ENCODE measurements at places on chromosomes 7 and 10.
A peak's percentile ranks its signal among the peaks of the same experiment; 100 is the strongest.

GRCh38 chr7:157604661-157605381 is 268.0 kb downstream of the DNAJB6 start:
- no peak for DNase-seq

DNA sequence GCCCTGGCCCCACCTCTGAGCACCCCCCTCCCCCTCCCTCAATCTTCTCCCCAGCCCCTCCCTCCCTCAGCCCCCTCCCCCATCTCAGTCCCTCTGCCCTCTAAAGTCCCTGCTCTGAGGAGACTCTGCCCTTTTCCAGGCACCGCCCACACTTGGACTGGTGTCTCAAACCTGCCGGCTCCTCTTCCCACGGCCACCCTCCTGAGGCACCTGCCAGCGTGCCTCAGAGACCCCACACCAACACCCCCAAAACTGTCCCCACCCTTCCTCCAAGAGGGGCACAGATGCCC is 34.6 kb upstream of the HSPB1 start:
- DNase-seq: no peak

DNA sequence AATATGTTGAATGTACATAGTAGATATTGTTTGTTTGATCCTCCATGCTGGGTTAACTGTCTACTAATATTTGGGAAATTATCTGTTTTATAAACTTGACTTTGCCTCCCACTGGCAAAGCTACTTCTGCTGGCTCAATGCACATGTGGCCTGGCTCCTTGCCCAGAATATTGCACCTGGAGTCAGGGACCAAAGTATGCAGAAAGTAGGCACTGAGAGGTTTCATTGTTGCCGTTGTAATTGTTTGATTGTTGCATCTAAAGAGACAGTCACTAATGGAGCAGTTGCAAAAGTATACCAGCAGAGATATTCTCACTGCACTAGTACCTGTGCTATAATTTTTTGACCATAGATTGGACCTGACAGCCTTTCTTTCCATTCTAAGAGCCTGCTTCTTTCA is 137.8 kb upstream of the CNTNAP2 start:
- peak; percentile 6 for DNase-seq

DNA sequence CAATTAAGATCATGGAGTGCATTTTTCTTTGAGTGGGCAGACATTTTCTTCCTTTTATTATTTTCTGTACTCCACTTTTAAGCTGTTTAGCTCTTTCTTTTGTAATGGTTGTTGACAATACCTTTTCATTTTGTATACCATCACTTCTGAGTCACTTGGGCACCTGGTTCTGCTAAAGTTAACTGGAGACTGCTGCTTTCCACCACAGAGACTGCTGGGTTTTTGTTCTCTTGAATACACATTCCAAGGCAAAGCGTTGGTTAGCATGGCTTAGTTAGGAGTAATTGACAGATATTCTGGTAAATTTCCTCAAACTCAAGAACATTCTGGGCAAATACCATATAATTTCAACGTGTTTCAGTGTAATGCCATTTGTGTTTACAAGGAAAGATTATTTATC is 541.9 kb upstream of the CELF2 start:
- no peak for DNase-seq

DNA sequence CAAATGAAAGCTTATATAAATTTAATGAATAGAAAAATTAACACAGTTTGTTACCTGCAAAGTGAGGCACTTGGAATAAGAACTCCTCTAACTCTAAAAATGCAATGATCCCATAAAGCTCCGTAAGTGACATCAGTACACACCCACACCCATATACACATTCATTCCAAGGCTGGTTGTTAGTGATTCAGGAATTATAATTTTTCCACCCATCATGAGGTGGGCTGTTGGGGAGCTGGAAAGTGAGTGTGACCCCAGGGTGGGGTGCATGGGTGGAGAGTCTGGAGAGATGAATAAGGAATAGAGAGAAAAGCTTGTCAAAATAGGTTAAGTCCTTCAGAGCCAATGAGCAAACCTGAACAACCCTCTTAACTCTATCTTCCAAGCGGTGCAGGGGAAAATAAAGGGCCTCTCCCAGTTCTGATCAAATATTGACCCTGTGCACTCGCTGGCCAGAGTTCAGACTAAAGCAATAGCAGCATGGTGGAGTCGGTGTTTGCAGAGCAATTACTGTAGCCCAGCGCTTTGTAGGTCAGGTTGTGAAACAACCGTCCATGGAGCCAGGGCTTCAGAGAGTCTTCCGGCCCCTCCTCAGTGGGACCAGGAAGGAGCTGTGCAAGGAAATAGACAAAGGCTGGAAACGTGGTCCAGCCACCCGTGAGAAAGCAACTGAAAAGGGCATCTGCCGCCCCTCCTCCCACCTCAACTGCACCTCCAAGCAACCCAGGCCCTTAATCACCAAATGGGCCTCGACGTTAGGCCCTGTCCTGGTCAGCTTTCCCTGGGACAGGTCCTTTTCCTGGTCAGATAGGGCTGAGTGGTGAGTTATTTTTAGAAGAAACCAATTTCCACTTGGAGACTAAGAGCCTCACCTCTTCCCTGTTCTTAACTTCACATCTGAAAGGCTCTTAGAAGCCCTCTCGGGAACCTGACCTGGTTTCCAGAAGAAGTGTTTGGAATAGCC is 61.2 kb downstream of the SH3PXD2A start:
- DNase-seq: peak; percentile 82

DNA sequence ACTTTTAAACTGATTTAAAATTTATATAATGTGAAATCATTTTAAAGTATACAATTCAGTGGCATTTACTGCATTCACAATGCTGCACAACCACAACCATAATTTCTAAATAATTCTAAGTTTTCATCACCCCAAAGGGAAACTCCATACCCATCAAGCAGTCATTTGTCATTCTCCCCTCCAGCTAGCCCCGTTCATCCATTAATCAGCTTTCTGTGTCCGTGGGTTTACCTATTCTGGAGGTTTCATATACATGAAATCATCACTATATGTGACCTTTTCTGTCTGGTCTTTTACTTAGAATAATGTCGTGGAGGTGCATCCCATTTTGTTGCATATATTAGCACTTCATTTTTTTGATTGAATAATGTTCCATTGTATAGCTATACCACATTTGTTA is 214.1 kb downstream of the ADK start:
- no peak for DNase-seq

GRCh38 chr10:25646371-25646770 is 287.7 kb upstream of the MYO3A start:
- DNase-seq: no peak

GRCh38 chr7:20412032-20412431 is 81.3 kb downstream of the ITGB8 start:
- no peak for DNase-seq

DNA sequence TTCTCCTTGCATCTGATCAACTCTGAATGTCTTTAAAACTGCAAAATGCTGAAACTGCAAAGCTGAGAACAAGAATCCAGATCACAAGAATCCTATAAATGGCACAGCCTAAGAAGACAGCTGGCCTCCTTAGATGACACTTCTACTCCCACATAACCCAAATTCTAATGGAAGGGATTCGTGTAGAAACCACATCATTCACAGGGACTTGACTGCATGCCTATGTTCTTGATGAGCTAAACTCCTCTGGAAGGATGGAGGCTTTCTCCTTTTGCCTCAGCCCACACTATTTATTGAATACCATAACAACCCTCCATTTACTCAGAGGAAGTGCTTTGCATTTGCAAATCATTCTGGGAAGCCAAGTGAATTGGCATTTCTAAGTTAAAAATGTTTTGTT is 252.5 kb upstream of the VWC2 start:
- no peak for DNase-seq

DNA sequence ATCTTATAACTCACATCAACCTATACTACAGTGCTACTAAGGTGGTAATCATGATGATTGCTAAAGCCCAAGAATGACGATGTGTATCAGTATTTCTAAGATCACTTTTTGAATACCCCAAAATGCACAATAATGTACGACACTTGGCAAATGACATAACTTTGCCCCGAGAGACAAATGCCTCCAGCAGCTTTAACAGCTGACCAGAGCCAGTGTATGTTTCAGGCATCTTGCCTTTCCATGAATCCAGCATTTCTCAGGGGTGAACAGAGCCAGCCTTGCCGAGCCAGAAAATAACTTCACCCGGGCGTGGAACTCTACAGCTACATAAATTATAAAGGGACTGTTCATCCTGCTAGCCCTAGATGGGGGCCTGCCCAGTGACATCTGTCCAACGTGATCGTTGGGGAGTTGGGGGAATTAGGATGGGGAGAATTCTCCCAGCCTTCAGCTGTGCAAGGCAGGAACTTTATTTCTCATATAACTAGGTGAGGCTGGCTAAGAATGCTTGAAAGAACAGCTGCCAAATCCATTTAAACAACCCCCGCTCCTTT is 1.8 kb downstream of the IGFBP3 start:
- no peak for DNase-seq

GRCh38 chr10:10492420-10492819 is 525.3 kb upstream of the CELF2 start:
- no peak for DNase-seq

DNA sequence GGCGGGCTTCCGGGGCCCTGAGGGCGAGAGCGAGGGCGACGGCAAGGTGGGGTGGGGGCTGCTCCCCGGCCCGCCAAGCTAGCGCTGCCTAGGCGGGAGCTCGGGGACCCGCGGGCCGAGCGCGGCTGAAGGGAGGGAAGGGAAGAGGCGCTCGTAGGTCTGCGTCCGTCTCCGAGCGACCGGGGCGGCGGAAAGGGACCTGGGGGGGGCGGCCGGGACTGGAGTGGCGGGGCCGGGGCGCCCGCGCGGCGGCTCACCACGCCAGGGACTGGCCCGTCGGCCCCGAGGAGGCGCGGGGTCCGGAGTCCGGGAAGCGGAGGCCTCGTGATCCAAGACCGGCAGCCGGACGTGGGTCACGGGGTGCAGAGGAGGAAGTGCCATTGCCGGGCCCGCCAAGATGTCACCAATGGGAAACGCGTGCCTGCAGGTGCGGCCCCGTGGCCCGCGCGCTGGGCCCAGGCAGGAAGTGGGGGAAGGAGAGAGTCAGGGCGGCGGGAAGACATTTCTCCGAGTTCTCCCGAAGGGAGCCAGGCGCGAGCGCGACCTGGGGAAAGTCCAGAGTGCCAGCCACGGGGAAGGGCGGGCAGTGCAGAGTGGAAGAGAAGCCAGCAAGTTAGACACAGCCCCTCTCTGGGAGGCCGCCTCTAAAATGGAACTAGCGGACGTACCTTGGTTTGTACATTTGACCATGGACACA is 11.9 kb downstream of the HNRNPF start:
- DNase-seq: peak; percentile 71

- DNase-seq: no peak
Observed at GRCh38 chr7:91942312-91942711, 1.6 kb downstream of the AKAP9 start.

DNA sequence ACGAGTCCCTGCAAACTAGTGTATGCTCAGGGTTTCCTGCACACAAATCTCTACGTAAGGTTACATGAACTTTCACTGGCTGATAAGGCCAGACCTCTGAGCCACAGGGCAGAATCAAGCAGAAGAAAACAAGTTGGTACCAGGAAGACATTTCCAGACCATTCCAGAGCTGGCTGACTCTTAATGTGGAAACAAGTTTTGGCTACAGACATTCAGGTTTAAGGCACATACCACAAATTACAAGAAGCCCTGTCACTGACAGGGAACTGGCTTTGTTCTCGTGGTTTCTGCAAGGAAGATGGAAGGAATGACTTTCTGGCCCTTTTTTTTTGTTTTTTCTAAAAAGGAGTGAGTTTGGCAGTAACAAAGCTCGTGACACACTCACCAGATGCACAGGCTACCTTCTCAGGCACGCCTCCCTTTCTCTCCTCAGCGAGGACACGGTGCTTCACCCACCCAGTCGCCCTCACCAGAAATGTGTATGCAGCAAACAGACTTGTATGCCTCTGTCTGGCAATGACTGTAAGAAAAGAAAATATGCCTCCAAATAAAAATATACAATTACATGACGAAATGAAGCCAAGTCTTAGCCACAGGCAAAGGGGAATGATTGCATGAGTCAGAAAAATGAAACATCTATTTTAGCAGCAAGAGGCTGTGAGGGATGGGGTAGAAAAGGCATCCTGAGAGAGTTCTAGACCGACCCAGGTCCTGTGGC is 22.6 kb downstream of the PLAC9 start:
- no peak for DNase-seq

DNA sequence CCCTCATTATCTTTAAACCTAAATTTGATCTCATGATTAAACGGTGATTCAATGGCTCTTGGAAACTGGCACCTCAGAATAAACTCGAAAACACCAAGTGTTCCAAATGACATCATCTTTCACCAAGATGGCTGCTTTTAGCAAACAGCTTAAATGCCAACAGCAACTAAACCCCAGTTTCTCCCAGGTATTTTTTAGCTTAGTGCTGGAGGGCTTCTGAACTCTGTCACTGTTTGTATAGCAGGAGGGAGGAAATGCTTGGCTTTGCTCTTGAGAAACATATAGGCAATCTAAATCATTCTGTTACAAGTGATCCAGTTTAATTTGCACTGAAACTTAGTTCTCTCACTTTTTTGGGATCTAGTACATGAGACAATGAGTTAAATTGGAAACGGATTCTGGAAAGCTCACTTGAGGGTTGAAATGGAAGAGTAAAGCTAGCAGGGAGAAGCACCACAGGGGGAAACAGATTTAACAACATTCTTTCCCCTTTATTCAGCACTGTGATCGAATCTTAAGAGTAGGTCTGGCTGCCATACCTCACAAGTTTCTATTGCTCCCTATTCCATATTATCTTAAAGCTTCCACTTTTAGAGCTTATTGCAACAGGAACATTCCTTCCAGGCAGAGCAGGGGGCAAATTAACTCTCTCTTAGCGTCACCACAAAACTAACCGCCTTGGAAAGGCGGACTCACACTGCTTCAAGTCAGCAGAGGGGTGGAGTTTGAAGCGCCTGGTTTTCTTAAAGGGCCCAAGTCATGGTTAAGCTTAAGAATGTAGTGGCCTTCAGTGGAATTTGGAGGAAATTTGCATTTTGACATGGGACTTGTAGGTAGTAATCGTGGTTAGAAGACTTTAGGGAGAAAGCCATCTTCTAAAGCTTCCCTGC is 1.8 kb upstream of the CCDC6 start:
- peak; percentile 26 for DNase-seq

- DNase-seq: no peak
Observed at GRCh38 chr10:73183667-73184281, 15.9 kb downstream of the FAM149B1 start.

- DNase-seq: no peak
Observed at GRCh38 chr10:34635111-34635510, 180.0 kb downstream of the PARD3 start.

DNA sequence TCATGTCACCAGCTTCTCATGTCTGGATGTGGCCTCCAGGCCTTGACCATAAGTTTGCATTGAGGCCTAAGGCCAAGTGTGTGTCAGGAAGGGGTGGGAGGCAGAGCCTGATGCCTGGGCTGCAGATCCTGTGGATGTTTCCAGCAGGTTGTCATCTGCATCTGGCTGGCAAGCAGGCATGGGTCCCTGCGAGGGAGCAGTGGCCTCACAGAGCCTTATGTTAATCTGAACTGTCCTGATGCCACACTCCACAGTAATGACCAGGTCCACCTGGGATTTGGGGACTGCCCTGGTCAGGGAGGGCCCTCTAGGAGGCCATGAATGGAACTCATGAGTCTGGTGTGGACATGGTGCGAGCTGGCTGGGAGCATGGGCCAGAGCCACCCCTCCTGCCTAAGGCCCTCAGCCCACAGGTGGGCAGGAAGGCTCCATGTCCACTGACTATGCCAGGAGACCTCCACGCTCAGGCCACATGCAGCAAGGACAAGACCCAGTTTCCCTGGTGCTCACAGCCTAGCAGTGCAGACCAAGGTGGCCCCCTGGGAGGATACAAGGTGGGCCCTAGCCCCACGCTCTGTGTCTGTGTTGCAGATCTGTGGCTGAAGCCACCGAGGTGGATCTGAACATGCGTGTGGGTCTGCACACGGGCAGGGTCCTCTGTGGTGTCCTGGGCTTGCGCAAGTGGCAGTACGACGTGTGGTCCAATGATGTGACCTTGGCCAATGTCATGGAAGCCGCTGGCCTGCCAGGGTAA is 83.1 kb downstream of the ADCY1 start:
- DNase-seq: no peak

Data from NCI-H2029 (cell line).